Umbilical cord (tissue), 2 donors: ENCODE measurements at places on chromosomes 4 and X. TPM values are rescaled to one million over a fixed set of nuclear protein-coding genes. Genes with fewer than 3 reads are reported as not detected.

TNMD gene
- total RNA-seq: 34.9 TPM

VMA21 gene
- total RNA-seq: 31.8 TPM

BMX gene
- 8.7 TPM for total RNA-seq

MAP3K15 gene
- not detected for total RNA-seq
